ENCODE measurements at places on chromosomes 7 and 10.

GRCh38 chr10:132918617-132919373 lies 23.6 kb downstream of the CFAP46 start:
- no peak for DNase-seq

- DNase-seq = no peak
Observed at GRCh38 chr7:116249969-116250553, 39.7 kb downstream of the TES start.

DNA sequence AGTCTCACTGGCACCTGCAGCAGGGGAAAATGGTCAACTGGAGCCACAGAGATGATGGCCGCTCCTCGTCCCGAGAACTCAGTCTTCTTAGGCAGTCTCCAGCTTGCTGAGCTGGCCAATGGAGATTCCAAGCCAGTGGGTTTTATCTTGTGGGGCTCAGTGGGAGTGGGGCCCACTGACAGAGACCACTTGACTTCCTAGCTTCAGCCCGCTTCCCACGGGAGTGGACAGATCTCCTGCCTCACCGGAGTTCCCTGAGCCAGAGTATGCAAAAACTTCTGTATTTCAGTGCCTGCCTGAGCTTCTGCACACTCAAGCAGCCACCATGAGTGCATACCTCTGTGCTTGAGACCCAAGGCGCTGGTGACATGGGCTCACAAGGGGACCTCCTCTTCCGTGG lies 105.8 kb downstream of the ZWINT start:
- DNase-seq = no peak

GRCh38 chr7:75966190-75966961 lies 28.0 kb downstream of the TMEM120A start:
- DNase-seq = no peak

DNA sequence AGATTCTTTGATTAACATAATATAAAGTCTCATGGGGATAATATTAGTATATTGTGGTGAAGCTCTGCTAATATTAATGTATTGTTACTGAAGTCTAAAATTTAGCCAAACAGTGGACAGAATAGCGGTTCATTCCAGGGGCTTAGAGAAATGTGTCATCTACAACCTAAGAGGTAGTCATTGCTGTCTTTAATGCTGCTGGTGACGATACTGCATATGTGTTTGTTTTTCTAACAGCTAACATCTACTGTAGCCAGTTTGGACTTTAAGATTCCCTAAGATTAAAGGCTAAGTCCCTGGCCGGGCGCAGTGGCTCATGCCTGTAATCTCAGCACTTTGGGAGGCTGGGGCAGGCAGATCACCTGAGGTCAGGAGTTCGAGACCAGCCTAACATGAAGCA lies 102.0 kb upstream of the SAMD8 start:
- DNase-seq = no peak

GRCh38 chr7:42914421-42915045 lies 2.7 kb upstream of the C7orf25 start:
- no peak for DNase-seq

DNA sequence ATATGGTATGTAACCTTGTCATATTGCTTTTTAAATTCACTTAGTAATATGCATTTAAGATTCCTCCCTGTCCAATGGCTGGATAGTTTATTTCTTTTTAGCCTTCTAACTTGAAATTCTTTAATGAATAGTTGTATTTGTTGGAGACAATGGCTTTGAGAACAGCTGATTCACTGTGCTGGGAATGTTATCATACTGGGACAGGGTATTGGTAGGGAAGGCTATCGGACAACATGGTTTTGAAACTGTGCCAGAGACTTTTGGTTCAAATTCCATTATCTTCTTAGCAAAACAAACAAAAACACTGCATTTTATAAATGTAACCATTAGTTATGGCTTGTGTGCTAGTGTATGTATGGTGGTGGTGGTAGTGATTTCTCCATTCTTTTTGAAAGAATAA lies 517.1 kb upstream of the ANKRD30A start:
- no peak for DNase-seq

GRCh38 chr7:117588352-117588794 lies 108.5 kb downstream of the CFTR start:
- no peak for DNase-seq

DNA sequence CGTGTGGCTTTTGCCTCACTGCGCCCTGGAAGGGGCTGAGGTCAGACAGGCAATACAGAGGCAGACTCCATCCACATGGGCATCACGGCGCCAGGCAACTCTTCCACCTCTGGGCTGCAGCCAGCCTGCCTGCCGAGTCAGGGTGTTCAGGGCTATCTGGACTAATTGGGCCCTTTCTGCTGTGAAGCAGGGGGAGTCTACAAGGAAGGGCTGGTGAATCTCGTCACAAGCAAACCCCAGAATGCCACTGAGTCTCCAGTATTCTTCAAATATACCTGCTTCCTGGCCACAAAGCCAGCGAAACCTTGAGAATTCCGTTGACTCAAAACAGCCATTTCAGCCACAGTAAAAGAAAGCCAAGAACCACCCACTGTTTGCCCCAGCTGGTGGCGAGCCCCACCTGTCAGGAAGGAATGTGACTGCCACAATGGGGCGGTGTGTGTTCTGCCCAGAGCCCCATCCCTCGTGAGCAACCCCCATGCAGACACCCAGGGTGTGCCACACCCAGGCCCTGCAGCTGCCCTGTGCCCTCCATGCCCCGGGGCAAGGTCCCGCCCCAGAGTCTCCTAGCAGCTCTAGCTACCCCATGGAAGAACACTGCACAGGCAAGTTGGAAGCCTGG lies 117.3 kb downstream of the FAM53B start:
- DNase-seq = no peak

DNA sequence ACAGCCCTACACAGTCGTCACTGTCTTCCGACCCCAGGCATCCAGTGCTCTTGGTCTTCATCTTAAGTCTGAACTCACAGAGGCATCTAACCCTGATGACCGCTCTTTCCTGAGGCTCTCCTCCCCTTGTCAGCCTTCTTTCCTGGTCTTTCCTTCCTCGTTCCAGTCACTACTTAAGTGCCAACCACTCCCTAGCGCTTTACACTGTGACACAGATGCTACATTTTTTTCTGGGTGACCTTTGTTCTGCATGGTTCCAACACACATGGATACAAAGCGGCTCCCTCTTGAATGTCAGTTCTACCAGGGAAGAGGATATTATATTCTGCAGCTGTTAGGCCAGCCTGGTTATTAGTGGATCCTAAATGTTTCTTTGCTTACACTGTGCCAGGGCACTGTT lies 12.7 kb downstream of the YWHAG start:
- no peak for DNase-seq

- DNase-seq = no peak
Observed at GRCh38 chr7:68936471-68937035, 661.7 kb upstream of the AUTS2 start.

DNA sequence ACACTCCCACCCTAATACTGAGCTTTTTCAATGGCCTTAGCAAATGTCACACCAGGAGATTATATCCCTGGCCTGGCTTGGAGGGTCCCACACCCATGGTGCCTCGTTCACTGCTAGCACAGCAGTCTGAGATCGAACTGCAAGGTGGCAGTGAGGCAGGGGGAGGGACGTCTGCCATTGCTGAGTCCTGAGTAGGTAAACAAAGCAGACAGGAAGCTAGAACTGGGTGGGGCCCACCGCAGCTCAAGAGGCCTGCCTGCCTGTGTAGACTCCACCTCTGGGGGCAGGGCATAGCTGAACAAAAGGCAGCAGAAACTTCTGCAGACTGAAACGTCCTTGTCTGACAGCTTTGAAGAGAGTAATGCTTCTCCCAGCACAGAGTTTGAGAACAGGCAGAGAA lies 338.9 kb upstream of the MBL2 start:
- no peak for DNase-seq

DNA sequence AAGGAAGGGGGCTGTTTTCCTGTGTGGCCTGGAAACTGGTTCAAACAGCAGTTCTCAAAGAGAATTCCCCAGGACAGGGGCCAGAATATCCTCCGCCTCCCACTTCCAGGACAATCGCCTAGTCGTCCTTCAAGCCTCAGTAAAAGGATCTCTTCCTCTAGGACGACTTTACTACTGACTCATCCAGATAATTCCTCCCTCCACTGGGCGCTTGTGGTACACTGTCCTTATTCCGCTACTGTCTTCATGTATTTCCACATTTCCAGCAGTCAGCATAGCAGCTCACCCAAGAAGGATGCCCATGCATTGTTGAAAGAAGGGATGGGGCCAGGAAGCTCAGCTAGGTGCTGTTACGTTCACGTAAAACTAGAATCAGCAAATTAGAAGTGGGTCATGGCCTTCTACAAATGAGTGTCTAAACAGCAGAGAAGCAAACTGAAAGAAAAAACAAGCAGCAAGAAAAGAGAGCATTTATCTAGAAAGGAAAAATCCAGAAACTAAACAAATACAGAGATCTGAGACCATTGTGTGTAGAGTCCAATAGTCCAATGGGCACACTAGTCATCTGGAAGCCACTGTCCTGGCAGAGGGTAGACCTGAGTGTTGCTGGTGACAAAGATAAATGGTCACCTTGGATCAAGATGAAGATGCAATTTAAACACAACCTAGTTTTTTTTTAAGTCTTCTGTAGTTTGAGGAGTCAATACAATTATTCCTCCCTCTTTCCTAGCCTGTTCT lies 26.3 kb downstream of the CLRN3 start:
- no peak for DNase-seq

GRCh38 chr10:125001313-125002046 lies 59.6 kb downstream of the ZRANB1 start:
- DNase-seq = no peak

GRCh38 chr7:128177768-128178550 lies 63.1 kb upstream of the LEP start:
- no peak for DNase-seq

- DNase-seq = no peak
Observed at GRCh38 chr7:32921896-32922295, 30.3 kb upstream of the KBTBD2 start.

- DNase-seq = no peak
Observed at GRCh38 chr10:69089638-69090599, 2.0 kb downstream of the SRGN start.

DNA sequence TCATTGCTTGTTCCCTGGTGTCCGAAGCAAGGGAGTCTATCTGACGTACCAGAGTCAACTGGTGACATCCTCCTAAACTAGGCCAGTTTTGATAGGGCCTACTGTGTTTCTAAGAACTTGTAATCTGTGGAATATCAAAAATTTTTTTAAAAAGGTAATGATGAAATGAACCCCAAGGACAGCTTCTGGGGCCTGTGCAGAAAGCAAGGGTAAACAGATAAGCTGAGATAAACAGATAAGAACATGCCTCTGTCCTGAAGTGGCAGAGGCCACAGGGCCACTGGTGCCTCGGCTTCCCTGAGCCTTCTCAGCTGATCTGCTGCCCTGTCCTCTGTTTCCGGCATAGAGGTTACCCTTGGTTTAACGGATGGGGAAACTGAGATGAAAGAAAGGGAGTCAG lies 8.8 kb downstream of the GRK5 start:
- no peak for DNase-seq

- DNase-seq = no peak
Observed at GRCh38 chr7:67432536-67433234, 436.1 kb downstream of the TYW1 start.

GRCh38 chr7:100444311-100445278 lies 8.3 kb upstream of the PPP1R35 start:
- DNase-seq = no peak

DNA sequence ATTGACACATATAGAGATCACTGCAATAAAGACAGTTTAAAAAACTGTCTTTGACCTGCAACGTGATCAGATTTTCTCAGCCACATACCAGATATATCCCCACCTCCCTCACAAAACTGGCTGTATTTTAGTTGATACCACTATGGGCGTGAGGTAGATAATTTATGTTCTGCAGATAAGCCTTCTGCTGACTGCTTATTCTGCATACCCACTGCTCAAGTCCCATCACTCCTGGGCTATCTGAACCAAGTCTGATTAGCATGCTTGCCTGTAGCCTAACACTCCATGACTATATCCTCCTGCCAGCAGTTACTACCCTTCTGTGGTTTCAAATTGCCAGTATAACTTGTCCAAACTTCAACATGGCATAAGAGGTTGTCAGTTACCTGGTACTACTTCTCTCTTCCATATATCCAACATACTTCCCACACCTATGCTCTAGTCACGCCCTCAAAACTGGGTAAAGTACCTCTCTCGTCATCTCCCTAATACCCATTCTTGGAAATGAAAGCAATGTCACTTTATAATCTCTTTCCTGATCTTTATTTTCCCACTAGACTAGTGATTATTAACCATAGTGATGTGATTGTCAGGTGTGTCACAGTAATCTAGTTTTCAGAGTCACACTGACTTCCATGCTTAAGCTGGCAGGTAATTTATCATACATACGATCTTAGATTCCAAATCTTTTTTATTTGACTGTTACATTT lies 70.7 kb downstream of the MALSU1 start:
- no peak for DNase-seq

- DNase-seq = no peak
Observed at GRCh38 chr10:3981300-3981699, 196.3 kb upstream of the KLF6 start.

DNA sequence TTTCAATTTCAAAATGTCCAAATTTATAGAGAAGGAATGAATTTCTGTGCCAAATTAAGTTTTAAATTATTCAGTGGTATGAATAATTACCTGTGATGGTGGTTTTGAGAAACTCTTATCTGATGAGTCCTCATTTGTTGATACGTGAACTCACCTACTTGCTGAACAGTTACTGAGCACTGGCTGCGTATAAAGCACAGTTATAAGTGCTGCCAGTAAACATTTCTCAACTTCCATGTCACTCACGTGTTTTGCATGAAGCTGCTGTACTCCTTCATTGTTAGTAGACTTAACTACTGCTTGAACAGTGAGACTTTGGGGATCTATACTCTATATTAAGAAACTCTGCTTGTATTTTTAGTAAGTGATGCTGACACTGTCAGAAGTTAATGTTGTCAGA lies 269.1 kb upstream of the FZD8 start:
- no peak for DNase-seq

GRCh38 chr10:86411852-86412560 lies 45.4 kb upstream of the GRID1 start:
- DNase-seq = no peak

DNA sequence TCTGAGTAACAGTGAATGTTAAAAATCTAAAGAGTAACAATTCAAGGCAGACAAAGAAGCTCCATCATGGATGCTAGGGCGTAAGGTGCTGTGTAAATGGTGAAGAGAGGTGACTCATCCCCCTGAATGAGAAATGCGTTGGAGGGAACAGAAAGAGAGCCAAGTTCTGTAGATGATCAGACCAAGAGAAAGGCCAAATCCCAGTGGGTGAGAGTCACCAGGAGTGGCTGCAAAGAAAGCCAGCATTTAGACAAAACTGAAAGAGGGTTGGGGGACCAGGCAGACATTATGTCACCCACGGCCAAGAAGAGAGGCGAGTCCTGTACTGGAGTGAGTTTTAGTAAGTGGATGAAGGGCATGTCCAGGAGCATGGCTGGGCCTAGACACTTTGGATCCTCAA lies 153.1 kb downstream of the TRIL start:
- DNase-seq = no peak

GRCh38 chr10:117248750-117249465 lies 8.0 kb downstream of the SLC18A2 start:
- no peak for DNase-seq

GRCh38 chr7:121521711-121522400 lies 125.7 kb upstream of the FAM3C start:
- no peak for DNase-seq

- DNase-seq = no peak
Observed at GRCh38 chr10:66637273-66638036, 288.4 kb upstream of the LRRTM3 start.

- DNase-seq = no peak
Observed at GRCh38 chr7:121390617-121391016, 5.5 kb downstream of the FAM3C start.
